ENCODE measurements at places on chromosomes 16 and 17.

DNA sequence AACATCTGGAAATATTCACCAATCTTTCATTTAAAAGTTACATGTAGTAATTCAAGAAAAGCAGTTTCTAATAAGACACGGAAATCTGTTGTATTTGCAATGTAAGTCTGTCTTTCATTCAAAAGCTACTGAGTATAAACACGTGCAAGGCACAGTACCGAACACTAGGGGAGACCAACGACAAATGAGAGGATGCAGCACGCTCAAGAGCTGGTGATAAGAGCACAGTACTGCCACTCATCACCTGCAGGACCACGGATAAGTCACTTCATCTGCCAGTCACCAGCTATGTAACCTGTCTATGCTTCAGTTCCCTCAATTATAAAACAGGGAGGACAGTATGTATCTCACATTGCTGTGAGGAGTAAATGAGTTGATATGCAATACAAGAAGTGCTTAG is 67.1 kb downstream of the CLEC18A start:
- no peak for DNase-seq

- no peak for DNase-seq
These were observed 7.4 kb upstream of the PPP1R9B start for GRCh38 chr17:50157891-50158290.

DNA sequence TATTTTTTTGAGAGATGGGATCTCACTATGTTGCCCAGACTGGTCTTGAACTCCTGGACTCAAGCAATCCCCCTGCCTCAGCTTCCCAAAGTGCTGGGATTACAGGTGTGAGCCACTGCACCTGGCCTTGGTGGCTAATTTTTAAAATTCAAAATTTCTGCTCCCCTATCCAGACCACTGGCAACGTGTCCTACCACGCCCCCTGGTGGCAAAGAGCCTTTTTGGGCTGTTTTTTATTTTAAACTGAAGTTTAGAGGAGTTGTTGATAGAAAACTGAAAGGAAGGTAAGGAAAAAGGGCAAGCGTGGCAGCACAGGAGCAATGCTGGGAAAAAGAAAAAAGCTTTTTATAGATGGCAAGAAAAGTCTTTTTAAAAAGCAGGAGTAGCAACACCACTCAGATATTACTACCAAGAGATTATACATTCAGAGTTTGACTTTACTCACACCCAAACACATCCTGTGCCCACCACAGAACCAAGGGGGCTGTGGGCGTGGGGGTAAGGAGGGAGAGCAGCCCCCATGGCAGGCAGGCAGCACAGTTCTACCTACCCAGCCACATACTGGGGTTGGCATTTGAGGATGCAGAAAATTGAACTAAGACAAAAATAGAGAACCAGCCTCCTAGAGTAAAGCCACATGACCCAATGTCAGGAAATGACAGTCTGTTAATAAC is 4.2 kb upstream of the MXRA7 start:
- no peak for DNase-seq

DNA sequence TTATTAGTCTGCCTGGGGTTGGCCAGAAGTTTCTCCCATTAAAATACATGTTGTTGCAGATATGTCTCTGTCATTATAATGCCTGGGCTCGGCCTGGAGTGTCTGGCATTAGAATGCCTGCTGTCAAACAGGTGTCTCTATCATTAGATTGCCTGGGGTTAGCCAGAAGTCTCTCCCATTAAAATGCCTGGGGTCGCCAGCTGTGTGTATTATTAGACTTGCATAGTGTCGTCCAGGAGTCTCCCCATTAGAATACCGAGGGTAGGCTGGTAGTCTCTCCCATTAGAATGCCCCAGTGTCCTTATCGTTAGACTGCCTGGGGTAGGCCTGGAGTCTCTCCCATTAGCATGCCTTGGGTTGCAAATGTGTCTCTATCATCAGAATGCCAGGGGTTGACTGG is 2270.8 kb downstream of the TP53TG3F start:
- DNase-seq: no peak

- no peak for DNase-seq
These were observed 33.5 kb downstream of the GRIN2C start for GRCh38 chr17:74825952-74826719.

DNA sequence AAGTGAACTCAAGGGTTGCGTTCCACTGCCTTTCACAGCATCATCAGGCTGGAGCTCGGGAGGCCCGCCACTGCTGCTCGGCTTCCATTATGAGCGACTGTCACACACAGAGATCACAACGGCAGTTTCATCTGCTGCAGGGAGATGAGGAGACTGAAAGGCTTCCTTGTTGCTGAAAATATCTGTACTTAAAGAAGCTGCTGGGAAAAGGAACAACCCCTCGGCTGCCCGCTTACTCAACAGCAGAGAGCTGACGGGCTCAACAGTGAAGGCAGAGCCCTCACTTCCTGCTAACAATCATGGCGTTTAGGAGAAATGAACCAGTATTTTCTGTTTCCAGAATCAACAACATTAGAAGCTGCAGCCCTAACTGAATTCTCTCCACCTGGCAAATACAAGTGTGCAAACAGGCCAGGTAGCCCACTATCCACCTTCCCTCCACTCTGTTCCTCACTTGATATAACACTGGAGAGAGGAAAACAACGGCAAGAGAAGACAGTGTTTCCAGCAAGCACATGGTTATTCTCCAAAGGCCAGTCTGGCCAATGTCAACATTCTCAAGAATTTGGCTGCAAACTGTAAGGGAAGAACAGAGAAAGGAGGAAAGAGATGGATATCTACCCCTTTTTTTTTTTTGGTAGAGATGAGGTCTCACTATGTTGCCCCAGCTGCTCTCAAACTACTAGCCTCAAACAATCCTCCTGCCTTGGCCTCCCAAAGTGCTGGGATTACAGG is 33.7 kb downstream of the MBTPS1 start:
- no peak for DNase-seq

GRCh38 chr16:66959704-66960161 is 1.3 kb upstream of the CES3 start:
- no peak for DNase-seq

DNA sequence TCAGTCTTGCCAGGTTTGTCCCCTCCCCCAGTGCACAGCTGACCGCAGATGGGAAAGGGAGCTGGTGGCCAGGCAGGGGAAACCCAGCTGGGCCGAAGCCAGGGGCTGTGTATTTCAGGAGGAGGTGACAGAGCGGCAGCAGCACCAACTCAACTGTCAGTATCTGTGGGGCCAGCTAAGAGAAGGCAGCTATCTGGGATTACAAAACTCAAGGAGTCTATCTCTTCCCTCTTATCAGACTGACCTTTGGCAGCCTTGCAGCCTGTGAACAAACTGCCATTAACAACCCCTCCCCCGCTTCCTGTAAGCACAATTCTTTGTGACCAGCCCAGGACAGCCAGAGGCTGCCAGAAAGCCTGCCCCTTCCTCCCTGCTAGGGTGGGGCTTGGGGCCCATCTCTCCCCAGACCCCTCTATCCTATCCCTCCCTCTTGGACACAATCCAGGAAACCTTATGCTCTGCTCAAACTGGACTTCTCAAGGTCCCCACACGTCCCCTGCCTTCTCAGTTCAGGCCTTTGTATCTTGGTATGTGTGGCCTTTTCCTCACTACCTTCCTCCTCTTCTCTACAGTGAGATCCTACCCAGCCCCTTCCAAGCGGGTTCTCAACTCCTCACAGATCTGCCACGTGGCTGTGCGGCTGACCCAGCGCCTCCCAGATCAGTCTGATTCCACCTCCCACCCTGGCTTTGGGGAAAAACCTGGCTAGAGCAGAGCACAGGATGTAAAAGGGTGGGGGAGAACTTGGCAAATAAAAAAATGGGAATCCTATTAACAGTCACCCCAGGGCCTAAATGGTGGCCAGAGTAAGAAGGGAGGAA is 10.5 kb downstream of the ST3GAL2 start:
- DNase-seq: no peak

GRCh38 chr17:79942591-79943346 is 92.9 kb downstream of the TBC1D16 start:
- no peak for DNase-seq

GRCh38 chr16:16988963-16989362 is 481.8 kb downstream of the XYLT1 start:
- no peak for DNase-seq

DNA sequence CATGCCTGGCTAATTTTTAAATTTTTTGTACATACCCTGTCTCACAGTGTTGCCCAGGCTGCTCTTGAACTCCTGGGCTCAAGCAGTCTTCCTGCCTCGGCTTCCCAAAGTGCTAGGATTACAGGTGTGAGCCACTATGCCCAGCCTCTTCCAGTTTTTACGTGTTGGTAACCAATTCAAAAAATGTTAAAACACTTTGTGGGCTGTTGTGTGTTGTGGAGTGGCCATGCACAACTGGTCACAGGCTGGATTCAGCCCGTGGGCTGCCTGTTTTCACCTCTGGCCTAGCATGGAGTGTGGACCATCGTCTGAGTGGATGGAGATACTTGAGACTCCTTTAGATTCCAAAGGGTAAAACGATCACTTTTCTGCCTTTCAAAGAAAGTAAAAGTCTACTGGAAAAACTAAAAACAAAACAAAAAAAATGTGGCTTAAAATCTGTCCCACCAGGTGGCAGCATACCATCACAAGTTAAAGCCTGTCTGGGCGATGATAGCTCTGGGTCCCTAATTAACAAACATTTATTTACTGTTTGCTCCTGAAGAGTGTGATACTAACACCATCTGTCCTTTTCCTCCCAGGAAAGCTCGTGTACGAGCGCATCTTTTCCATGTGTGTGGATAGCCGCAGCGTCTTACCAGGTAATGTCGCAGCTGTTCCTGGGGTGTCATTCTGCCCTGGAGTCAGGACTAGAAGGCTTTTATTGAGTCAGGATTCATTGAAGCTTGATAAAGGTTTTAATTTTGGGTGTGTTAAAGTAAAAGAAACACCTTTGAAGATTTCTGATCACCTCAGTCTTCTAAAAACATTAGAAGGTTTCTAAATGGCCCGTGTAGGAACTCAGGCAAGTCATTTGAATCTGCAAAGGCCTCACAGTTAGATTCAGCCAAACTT is 45.8 kb downstream of the VPS35L start:
- DNase-seq: no peak

DNA sequence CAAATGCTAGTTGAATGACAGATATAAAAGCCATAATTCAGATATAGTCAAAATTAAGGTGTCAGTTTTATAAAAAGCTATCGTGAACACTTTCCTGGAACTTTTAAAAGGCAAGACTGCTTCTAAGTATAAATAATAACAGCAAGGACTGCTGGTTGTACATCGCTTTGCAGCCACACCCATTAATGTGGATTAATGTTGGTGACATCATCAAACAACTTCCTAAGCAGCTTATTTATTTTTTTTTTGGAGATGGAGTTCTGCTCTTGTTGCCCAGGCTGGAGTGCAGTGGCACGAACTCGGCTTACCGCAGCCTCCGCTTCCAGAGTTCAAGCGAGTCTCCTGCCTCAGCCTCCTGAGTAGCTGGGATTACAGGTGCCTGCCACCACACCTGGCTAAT is 4.6 kb downstream of the GNA13 start:
- no peak for DNase-seq

DNA sequence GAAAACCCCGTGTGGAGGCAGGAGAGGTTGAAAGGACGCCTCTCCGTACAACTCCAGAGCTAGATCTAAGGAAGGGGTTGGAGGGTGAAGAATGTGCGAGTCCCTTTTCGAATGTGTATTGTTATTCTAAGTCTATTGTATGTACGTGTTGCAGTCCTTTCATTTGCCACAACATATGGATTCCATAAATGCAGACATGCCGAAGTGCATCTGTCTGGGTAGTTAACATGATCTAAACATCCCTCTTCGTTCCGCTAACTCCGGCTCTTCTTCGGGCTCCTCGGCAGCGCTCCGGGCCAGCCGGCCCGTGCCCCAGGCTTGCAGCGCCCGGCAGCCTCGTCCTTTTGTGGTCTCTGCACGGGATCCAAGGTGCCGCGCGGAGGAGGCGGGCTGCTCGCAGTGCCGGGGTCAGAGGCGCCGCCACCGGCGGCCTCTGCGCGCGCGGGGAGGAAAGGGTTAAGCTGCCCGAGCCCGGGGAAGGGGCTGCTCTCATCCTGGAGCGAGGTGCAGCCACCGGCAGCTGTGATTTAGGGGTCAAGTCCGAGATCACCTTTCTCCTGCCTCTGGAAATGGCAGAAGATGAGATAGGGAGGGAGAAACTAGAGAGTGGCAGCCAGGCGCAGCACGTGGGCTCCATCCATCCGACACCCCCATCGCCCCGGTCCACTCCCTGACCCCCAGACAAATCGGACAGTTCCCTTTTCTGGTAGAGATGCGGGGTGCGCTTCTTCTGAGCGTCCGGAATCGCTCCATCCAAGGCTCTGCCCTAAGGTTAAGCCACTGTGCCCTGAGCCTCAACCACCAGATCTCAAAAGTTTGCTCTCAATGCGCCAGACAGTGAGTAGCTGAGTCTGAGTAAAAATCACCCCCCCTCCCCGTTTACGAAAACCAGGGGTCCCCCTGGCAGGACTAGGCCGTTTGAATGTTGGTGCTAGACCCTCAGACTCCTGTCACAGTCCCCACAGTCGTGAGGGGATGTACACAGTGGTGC is 15.1 kb upstream of the ZFHX3 start:
- DNase-seq: no peak

- no peak for DNase-seq
These were observed 74.0 kb downstream of the SEC14L1 start for GRCh38 chr17:77214743-77215142.

DNA sequence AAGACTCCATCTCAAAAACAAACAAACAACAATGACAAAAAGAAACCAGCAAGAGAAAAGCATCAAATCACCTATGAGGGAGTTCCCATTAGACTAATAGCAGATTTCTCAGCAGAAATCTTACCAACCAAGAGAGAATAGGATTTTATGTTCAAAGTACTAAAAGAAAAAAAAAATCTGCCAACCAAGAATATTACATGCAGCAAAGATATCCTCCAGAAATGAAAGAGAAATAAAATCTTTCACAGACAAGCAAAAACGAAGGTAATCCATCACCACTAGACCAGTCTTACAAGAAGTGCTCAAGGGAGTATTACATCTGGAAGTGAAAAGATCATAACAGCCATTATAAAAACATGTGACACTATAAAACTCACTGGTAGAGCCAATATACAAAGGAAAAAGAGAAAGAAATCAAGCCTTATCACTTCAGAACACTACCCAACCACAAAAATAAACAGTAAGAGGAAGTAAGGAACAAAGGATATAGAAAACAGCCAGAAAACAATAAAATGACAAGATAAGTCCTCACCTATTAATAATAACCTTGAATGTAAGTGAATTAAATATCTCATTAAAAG is 66.3 kb downstream of the STX8 start:
- no peak for DNase-seq

DNA sequence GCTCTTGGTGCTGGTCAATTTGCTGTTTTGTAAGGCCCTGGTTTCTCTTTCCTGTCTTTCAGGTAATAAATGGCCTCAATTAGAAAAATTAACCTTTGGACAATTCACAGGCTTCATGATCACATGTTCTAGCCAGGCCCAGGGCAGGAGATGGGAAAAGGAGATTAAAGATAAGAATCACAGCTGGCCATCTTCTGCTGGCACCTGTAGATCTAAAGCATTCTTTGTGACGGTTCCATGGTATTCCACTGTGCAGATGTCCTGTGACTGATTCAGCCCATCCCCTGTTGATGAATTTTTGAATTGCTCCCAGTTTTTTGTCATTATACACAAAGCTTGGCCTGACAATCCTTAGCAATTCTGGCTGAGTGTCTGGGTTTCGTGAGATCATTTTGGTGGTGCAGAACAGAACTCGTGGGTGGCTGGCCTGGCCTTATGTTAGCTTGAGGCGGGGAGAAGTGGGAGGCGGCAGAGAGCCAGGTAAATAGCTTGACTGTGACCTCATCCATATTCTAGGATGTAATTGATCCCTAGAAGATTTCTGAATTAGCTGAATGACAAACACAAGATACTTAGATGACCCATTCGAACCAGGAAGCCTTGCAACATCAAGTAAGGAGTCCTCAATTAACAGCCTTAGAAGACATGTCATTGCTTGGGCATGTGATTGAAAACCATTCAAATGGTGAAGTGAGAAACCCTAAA is 14.1 kb downstream of the TMC5 start:
- DNase-seq: no peak
